ENCODE measurements at places on chromosomes 1 and 21. TPM values are rescaled to one million over a fixed set of nuclear protein-coding genes. Genes with fewer than 3 reads are reported as not detected.

- H3K27ac ChIP-seq = no peak overlapping the region
- H3K27me3 ChIP-seq = peaks cover 24% of the 10 kb centered on the region
- no peaks in the 10 kb centered on the region for H3K36me3 ChIP-seq
- H3K4me1 ChIP-seq = no peaks in the 10 kb centered on the region
Observed at GRCh38 chr1:18535391-18536210, 54.9 kb downstream of the KLHDC7A start.

DNA sequence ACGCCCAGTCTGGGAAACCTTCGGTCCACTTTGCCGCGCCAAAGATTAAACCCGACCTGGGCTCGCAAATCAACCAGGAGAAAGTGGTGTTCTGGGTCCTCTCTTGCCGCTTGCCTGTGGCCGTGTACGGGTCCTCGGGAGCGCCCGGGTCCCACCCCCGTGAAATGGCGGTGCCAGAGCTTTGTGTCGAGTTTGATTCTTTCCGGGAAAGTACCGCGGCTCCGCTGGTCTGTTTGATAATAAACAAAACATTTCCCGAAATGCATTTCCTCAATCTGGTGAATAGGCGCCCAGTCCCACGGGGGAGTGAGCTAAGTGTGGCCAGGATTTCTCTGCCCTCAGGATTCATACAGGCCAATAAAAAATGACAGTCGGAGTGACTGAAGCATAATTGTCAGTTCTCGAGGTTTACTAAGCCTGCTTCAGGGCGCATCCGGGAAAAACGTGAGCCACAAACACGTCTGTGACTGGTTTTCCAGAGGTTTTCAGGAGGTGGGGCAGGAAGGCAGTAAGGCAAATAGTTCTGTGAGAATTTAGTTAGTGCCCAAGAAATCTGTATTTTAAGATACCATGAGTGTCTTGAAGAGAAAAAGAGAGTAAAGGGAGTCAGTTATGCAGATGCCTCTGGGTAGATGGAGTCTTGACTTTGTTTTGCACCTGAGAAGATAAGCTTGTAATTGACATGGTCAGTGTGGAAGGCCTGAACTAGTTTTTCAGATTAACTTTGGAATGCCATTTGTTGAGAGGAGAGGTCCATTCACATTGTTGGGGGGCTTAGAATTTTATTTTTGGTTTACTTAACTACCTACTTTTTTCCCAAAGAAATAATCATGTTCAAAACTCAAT is 675 bp downstream of the IFNAR1 start:
- no peak overlapping the region for H3K4me3 ChIP-seq
- H3K4me1 ChIP-seq = peaks cover 11% of the 10 kb centered on the region
- H3K27me3 ChIP-seq = no peaks in the 10 kb centered on the region

GRCh38 chr1:182283746-182284544 is 107.6 kb downstream of the GLUL start:
- no peaks in the 10 kb centered on the region for H3K27me3 ChIP-seq
- DNase-seq = no peak
- H3K27ac ChIP-seq = no peak overlapping the region
- no peak overlapping the region for H3K4me3 ChIP-seq
- no peaks in the 10 kb centered on the region for H3K36me3 ChIP-seq

- H3K4me3 ChIP-seq = no peak overlapping the region
- no peaks in the 10 kb centered on the region for H3K27me3 ChIP-seq
- DNase-seq = no peak
Observed at GRCh38 chr1:171800342-171800741, 18.9 kb downstream of the METTL13 start.

DNA sequence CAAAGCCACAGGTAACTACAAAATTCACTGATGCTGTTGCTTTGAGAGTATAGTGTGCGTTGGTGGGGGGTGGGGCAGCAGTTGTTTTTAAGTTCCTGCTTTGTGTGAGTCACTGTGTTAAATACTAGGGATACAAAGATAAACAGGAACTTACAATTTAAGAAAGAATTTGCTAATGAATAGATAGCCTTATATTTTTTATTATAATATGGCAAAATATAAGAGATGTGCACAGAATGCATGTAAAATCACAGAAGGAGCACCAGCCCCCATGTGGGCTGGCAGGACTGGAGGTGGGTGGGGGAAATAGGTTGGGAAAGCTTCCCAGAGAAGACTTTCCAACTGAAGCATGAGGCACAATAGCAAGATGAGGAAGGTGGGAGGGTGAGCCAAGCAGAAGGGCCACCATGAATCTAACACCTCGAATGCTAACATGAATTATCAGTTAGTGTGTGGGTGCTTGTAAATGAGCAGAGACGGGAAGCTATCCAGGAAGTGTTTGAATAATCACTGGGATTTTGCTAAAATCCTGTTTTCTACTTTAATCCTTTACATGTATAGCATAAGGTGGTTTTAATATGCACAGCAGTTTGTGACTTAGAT is 57.0 kb upstream of the RAVER2 start:
- no peak overlapping the region for H3K4me3 ChIP-seq
- no peak for DNase-seq
- H3K4me1 ChIP-seq = peaks cover 12% of the 10 kb centered on the region
- H3K27me3 ChIP-seq = no peaks in the 10 kb centered on the region

CD2 gene
- total RNA-seq = 298 TPM

TP73 gene
- total RNA-seq = 1.3 TPM

All from activated T-cell treated with anti-CD3 and anti-CD28 coated beads, Interleukin-2, amount 50 U/mL, for 72 hours (primary cell).